Skeletal muscle cell (primary cell): ENCODE measurements at places on chromosomes 3 and 15.

GRCh38 chr3:13607821-13608597, 59.1 kb downstream of the FBLN2 start:
- DNase-seq = no peak

DNA sequence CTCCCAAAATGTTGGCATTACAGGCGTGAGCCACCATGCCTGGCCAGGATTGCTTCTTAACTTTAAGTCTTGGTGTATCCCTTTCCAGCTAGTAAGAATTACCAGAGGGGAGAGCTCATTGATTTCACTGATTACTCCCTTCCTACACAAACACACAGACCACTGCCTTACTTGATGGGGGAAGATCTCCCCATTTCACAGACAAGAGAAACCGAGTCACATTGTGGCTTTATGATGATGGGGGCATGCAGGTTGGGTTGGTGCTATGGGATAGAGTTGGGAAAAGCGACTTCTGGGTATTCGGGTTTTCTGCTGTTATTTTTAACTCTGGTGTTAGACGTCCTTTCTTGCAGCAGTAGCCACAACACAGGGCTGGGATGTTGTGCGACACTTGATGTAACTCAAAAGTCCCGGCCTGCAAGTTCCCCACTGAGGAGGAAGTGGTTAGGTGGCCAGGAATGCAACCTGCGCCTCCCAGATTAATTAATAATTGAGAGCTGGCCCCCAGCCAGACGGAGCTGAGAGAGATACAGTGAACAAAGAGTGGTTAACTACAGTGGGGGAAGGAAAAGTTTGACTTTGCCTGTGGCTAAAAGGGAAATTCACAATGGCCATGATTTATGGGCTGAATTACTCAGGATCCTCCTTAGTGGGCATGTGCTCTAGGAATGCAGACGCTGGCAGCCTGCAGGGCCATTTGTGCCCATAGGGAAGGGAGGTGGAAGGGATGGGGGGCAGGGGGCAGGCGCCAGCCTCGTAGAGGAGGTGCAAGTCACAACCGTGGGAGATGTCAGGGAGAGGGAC, 63.6 kb downstream of the SMAD6 start:
- no peak for DNase-seq

DNA sequence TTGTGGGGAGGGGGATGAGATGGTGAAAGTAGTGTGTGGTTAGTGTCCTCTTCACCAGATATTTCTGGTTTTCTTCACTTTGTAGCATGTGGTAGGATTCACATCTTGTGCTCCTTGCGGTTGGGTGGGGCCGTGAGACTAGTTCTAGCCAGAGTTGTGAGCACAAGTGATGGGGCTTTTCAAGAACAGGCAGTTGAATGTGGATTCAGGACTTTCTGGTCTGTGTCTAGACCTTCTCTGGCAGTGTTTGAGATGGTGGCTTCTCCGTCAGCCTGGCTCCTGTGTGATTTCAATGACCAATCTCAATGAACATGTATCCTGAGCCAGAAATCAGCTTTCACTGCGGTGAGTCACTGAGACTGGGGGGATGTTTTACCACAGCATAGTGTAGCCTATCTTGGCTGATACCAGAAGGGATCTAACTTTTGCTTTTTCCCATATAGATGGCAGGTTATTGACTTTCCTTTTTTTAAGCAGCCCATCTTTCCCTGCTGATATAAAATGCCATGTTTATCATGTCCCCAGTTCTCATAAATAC, 82.6 kb downstream of the RPLP1 start:
- peak; percentile 23 for DNase-seq

DNA sequence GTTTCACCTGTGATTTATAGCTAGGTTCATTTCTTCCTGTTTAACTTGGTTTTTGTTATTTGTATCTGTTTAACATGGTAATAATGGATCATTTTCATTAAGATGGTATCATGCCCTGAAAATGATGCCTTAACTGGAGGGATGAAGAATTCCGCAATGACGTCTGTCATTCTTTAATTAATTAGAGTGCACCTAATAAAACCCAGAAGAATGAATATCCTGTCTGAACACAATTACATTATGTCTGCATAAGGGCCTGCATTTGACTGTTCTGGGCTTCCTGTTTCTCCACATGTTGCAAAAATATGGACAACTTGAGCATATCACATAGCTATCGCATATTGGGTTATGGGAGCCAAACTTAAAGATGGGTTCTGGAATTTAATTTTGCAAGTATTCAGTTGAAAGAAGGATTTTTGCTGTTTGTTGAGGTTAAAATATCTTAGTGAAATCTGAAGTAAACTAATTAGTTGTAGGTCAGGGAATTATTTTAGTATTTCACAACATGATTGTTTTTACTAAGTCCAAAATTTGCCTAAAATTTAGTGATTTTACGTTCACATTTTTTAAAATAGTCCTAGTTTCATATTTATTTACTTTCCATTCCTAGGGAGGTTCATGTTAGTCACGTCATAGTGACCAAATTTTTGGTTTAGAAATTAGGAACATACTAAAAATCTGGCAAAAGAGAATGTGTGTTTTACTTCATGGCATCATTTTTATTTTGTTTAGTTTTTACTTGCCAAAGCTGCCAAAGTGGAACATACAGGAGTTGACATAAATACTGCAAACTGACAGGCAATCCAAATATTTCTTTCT, 321.0 kb upstream of the TGFBR2 start:
- no peak for DNase-seq

DNA sequence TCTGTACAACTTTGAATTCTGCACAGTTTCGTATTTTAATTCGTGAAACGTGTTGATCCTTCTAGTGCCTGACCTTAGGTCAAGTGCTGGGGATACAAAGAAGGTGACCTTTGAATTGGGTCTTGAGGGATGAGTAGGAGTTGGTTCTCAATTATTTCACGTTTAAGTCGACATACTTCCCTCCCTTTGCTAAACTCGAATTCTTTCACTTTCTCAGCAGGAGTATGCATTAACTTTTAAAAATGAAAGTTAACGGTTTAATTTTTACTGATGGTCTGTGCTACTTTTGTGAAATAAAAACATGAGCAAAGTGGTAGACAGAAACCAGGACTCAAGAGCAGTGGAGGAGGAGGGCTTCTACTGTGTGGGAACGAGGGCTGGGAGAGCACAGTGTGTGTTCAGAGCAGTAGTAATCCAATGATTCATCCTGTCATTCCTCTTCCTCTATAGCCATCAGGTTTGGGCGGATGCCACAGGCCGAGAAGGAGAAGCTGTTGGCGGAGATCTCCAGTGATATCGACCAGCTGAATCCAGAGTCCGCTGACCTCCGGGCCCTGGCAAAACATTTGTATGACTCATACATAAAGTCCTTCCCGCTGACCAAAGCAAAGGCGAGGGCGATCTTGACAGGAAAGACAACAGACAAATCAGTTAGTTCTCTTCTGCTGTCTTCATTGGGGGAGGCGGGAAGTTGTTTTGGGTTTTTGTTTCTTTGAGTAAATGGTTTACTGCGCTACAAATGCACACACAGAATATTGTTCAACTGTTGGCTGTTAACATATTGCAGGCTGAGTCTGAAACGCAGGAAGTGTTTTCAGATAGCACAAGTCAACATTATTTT, 78.6 kb upstream of the TSEN2 start:
- peak; percentile 70 for DNase-seq

GRCh38 chr15:99704444-99704838, 28.8 kb downstream of the LYSMD4 start:
- peak; percentile 54 for DNase-seq

DNA sequence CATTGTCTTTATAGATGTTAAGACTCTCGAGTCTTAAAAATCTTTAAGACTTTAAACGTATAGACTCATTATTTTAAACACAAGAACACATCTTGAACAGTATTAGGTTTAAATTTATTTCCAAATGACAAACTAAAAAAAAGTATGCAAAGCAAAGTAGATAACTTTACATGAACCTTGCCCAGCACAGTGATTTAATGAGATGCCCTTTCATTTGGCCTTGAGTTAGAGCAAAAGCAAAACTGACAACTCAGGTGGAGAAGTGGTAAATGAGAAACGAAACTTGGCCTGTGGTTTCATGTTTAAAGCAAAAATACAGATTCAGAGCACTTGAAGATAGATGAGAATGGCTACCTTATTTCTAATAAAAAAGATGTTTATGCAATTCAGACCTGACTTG, 8.6 kb downstream of the GPR15 start:
- DNase-seq = no peak

DNA sequence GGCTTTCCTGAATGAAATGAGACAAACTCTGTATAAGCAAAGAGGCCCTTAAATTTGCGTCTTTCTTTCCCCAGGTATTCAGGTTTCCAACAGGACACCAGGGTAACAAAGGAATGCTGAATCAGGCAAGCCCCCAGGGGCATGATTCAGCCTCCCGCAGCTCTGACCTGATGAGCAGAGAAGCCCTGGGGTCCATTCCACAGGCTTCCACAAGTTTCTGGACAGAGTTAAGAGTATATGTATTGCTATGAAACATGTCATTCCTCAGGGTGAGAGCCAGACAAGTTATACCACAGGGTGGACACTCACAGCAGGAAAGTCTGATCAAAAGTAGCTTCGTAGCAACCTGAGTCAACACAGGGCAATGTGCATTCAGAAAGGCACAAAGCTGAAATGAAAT, 68.1 kb upstream of the CTNNB1 start:
- no peak for DNase-seq

GRCh38 chr3:166788936-166789335, 591.2 kb downstream of the ZBBX start:
- no peak for DNase-seq

GRCh38 chr3:117903226-117903625, 1131.4 kb downstream of the IGSF11 start:
- peak; percentile 80 for DNase-seq

DNA sequence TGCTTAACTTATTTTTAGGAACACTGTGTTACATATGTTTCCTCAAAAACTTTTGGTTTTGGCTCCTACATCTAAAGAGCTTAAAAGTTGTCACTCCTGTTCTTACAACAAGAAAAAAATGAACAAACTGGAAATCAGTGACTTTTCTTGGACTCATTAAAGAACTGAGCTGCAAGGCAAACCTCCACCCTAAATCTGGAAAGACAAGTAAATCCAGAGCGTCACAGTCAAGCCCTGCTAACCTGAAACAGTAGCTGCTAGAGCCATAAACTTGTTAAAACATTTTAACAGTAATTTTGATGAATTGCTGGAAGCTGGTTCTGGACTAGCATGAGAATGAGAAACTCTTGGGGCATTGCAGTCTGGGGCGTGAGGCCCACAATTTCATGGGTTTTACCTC, 350.5 kb upstream of the COL8A1 start:
- DNase-seq = no peak

- no peak for DNase-seq
Measured at GRCh38 chr3:30513374-30514152, 92.8 kb upstream of the TGFBR2 start.

- no peak for DNase-seq
Measured at GRCh38 chr3:72102112-72102616, 317.2 kb upstream of the PROK2 start.

DNA sequence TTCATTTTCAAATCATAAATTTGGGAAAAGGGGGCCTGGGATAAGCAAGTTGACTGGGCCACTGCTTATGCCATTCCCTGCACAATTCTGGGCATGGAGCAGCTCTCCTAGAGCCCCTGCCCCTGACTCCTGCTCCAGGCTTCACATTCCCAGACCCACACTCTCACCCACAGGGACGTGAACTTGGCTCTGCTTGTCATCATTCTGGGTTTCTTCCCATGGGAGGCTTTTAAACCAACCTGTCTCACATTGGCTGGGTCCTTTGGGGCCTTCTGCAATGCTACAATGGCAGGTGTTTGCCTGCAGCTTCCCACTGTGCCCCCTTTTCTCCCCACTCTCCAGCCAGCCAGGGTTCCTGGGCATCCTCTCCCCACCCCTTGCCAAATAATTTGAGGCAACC, 49.1 kb downstream of the CYP19A1 start:
- no peak for DNase-seq

DNA sequence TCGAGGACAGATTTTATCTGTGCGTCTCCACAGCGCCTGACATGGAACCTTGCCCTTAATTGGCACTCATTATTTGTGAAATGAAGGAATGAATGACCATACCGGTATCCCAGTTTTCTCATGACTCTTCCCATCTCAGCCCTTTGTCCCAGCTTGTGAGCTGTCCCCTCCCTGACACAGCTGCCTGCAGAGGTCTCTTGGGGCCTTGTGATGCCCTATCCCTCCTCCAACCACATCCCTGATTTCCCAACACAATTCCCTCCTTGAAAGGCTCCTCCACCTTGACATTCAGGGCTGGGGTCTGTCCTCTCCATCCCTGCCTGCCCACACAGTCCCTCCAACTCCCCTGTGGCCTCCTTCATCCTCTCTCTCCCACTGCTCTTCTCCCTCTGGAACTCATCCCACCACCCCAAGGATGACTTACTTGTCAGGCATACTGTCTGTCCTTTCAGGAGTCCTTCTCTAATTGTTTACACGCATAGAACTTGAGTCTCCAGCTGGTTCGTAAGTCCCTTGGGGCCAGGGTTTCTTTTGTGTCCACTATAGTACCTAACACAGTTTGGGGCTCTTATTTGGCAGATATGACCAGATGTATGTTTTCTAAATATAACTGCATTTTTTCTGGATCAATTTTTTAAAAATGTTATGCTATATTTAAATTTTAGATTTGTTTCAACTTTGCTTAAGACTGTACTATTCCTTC, 35.6 kb upstream of the FILIP1L start:
- DNase-seq = no peak

DNA sequence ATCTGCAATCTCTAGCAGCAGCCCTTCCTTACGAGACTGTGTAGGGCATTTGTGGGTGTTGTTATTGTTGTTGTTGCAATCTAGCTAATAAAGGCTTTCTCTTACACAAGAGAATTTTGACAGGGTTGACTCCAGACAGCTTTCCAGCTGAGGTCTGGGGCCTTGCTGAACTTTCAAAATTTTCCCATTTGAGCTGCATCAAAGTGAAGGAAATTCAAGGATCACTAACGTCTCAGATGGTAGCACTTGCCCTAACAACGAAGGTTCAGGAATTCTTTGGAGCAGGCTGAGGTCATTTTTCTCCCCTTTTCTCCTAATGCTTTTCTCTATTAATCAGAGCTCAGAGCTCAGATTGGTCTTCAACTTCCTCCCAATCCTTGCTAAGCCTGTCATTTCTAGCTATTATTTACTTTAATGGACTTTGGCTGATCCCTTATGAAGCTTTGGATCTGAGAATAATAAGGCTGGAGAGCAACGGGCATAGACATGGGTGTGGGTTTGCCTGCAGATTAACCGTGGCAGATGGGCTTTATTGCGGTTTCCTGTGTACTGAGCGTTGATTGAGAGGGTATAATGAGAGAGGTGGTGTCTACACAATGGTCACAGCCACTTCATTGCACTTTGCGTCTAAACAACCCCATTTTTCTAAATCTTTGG, 614.0 kb upstream of the AGTR1 start:
- no peak for DNase-seq

- DNase-seq = no peak
Measured at GRCh38 chr3:190356246-190356645, 31.7 kb upstream of the CLDN16 start.

GRCh38 chr3:109553591-109554371, 216.4 kb upstream of the DPPA4 start:
- DNase-seq = no peak

DNA sequence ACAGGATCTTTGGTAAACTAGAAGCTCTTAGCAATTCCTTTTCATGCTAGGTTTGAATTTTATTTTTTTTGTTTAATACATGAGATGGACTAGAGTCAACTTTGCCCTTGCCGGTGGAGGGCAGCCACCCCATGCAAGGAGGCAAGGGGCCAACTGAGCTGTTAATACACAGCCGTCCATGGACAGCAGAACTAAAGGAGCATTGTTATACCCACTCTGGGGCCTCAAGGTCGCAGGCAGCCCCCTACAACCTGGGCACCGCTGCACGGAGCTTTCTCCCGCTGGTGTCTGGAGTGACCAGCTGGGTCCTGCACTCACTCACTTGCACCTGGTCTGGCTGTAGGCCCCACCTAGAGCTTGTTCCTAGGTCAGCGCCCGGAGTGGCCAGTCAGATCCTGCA, 47.9 kb upstream of the ACKR4 start:
- no peak for DNase-seq
